ENCODE measurements at places on chromosomes 4 and X. TPM values are rescaled to one million over a fixed set of nuclear protein-coding genes. Genes with fewer than 3 reads are reported as not detected.

The PRAF2 gene
- total RNA-seq: 8.1 TPM

The ZFX gene
- total RNA-seq: 65.1 TPM

- no peak for DNase-seq
Measured at GRCh38 chrX:17642891-17643290, 94.4 kb upstream of the SCML1 start.

DNA sequence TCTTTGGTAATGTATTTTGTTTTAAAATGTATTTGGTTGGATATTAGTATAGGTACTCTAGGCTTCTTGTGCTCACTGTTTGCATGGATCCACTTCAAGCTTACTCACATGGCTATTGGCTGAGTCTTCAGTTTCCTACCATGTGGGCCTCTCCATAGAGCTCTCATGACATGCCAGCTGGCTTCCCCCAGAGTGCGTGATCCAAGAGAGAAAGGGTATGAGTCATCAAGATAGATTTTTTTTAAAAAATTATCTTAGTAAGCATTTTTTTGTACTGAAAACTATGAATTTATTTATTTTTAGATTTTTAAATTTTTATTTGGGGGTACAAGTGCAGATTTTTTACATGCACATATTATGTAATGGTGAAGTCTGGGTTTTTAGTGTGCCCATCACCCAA lies 219.1 kb upstream of the AMOT start:
- no peak for DNase-seq

DNA sequence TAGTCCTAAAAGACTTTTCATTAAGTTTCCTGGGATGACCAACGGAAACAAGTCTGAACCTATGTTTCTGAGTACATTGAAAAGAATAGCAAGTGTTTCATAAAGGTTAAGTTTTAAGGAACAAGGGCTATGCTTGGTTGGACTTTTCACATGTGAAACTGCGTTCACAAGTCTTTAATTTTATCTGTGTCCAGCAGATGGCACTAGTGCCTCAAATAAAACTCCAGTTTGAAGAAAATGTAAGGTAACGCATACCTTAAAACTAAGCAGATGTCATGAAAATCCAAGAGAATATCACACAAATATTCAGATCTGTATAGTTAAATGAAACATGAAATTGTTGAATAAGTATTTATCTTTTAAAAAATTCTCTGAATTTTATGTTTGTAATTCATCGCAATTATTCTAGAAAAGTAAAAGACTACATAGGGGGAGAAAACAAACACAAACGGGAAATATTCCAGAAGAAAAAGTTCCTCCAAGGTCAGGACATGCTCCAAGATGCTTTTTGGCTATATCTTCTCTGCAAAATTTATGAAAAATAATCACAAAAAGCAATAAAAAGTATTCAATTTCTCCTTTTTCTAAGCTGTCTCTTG lies 89.6 kb upstream of the MAD2L1 start:
- no peak for DNase-seq

DNA sequence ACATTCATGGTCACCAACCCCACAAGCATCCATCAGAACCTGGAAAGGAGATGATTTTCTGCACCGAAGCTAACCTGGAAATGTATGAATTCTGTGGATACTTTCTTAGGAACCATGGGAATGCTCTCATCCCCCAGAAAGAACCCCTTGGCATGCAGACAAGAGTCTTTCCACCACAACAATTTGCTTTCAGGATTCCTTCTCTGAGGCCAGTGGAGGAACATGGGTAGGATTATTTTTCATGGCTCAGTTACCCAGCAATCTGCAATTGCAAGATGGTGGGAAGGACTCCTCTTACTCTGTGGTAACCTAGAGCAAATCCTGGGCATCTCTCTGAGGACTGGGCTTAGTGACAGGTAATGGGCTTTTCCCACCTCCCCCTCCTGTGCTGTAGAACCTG lies 131.9 kb upstream of the MSX1 start:
- no peak for DNase-seq
